Cardiac septum (tissue), 1 donor: ENCODE measurements at places on chromosomes 2 and 18. TPM values are rescaled to one million over a fixed set of nuclear protein-coding genes. Genes with fewer than 3 reads are reported as not detected.

- no peak for DNase-seq
Observed at GRCh38 chr2:47119001-47119400, 36.1 kb downstream of the STPG4 start.

- peak; percentile 69 for DNase-seq
Observed at GRCh38 chr2:97267411-97268074, 154.6 kb downstream of the ANKRD36 start.

Gene HK2
- total RNA-seq: 15.5 TPM

Gene PDE11A
- 0.54 TPM for total RNA-seq

GRCh38 chr18:79611040-79611681 lies 68.4 kb upstream of the CTDP1 start:
- peak; percentile 78 for DNase-seq

DNA sequence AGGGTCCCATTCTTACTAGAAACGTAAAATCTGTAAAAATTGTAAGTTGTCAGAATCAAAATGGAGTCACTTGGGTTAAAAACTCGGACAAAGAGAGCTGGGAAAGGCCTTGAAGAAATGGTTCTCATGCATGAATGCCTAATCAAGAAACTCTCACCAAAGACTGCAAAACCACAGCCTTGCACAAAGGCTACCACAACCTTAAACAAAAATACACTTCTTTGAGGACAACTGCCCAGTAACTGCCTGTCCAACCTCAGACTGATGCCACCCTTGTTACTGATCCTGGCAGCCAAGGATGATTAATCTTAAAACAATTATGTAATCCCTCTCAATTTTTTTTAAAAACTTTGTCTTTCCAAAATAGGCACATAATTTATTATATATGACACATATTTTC lies 299.3 kb downstream of the CCDC85A start:
- no peak for DNase-seq

DNA sequence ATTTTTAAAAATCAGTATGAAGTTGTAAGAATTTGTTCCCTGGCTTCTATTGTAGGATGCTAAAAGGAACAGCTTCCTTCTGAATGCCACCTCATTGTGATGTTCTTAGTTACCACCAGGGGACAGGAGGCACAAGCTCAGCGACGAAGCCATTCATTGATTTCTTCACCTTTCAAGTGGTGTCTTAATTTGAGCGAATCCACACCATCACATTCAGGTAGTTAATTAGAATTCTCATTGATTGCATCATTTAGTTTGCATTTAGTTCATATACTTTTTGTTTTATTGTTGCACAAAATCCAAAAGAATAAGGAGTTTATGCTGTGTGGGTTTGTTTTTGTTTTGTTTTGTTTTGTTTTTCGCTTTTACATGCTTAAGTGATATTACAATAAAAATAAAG lies 23.1 kb downstream of the CYP27C1 start:
- no peak for DNase-seq

DNA sequence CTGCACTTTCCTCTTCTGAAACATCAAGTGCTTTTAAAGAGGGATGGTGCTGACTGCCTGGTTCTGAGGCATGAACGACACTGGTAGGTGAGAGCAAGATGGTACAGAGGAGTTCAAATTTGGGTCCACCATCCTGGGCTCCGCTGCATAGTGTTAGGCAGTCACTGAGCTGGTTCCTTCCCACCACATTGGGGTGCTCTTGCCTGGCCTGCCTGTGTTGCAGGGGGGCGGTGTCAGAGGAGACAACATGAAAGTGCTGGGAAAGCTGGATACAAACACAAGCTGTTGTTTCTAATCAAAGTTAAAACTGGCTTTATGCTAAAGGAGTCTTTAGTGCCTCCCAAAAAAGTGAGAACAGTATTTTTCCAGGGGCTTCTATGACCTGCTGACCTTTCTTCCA lies 258.1 kb downstream of the GBX2 start:
- no peak for DNase-seq

- no peak for DNase-seq
Observed at GRCh38 chr2:23464905-23465537, 80.0 kb downstream of the KLHL29 start.

DNA sequence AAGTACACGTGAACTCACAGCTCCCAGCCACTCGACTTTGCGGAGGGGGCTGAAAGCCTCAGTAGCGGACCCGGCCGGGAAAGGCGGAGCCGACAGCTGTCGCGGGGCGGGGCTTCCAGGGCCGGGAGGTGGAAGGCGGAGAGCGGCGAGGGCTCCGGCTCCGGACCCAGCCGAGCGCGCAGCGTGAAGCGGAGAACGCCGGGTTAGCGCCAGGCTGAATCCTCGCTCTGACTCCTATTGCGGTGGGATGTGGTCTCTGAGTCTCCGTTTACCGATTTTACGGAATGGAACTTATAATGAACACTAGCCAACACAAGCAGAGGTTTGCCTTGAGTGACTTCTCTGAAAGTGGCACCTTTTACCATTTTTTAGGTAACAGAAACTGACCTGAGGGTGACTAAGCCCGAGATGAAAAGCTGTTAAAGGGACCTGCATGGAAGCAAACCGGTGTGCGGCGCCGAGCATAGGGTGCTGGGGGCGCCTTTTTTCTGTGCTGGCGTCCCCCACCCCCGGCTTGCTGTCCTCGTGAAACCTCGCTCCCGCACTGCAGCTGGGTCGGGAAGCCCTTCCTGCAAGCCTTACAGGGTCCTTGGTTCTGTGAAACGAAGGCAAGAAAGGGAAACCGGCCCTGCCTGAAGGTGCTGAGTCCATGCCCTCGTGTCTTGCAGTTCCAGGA lies 72.9 kb downstream of the EN1 start:
- DNase-seq: no peak

- no peak for DNase-seq
Observed at GRCh38 chr2:133163111-133163510, 405.2 kb downstream of the NCKAP5 start.

Gene ABCG5
- total RNA-seq: not detected

GRCh38 chr2:103135679-103136078 lies 373.8 kb downstream of the TMEM182 start:
- DNase-seq: no peak

DNA sequence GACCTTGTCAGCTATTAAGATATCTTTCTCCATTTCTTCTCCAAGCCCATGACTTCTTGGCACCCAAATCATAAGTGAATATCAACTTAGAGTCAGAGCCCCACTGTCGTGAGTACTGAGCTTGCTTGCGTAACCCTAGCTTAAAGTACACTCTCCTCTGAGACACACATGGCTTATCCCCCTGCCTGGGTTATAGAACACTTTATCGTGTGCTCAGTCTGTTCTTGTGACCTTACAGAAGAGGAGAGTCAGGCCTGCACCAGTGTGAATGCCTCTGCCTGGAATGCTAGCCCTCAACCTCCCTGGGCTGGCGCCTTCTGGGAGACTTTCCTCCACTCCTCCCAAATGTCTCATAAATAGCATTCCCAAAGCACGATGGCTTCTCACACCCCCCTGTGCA lies 79.3 kb downstream of the CEP192 start:
- no peak for DNase-seq

DNA sequence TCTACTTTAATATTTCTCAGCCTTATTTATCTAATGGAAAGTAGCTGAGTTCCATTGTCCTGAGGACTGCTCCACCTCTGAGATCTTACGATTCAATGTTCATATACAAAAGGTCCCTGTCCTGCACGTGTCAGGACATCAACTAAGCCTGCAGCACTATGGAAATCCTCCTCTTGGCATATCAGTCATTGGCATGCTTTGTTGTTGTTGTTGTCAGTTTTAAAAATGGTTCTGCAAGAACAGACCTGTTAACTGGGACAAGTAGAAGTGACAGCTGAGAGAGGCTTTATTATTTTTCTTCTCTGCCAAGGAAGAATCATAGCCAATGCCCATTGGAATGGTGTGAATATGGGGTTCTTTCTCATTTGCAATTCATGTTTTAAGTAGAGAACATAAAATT lies 450.1 kb upstream of the PKDCC start:
- DNase-seq: no peak

DNA sequence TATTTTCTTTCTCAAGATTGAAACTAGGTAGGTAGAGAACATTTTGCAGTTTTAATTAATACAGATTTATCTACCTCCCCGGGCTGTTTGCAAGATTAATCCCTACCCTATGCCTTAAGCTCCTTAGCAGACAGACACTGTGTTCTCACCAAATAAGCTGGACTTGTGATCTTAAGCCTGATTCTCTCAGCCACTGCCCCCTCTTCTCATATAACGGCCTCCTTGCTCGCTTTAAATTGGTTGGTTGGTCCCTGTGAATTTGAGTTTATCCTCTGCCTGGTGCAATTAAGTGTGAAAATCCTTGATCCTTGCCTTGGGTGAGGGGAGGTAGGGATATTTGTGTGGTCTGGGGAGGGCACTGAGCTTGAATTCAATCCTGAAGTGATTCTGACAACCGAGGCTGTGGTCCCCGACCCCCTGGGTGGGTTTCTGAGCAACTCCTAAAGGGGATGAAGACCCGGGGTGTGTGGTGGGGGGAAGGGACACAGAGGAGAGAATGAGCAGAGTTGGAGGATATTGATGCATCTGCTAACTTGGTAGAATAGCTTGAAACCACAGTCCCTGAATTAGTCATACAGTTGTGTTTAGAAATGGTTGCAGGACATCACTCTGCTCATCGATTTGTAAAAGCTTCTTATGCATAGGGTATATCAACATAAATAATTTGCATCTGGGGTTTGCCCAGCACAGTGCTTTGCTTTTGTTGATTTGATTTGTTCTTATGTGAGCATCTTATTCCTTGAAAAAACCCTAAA lies 36.9 kb upstream of the NCKAP5 start:
- no peak for DNase-seq

DNA sequence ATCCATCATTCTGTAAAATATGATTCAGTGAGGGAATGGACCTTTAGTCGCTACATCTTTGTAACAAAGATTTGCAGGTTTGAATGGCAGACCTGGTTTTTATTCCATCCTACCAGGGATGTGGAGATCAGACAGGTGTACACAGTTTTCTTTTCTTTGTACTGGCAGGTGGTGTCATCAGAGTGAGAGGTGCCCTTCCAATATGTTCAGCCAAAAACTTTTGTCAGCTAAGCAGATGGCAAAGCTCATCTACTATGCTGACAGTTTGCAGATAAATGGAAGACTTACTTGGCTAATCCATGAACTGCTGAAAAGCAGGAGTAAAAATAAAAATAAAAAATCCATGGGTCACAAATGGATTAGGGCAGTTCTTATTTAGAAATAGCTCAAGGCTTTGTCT lies 185.5 kb upstream of the DOK6 start:
- DNase-seq: no peak

GRCh38 chr2:217636578-217636977 lies 366.2 kb downstream of the TNS1 start:
- DNase-seq: no peak

GRCh38 chr18:47928466-47928865 lies 2.0 kb downstream of the SMAD2 start:
- no peak for DNase-seq

DNA sequence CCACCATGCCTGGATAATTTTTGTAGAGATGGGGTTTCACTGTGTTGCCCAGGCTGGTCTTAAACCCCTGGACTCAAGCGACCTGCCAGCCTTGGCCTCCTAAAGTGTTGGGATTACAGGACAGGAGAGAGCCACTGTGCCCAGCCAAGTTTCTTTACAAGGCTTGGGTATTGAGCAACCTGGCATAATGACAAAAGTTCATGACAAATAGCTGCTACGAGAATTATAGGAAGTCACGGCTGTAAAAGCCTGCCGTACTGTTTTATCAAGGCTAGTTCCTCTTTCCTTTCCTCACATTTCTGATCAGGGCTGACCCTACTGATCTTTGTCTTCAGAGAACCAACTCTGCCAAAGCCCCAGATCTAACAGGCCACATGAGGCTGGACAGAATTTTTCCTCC lies 490.4 kb upstream of the SPRED2 start:
- no peak for DNase-seq

Gene GEN1
- total RNA-seq: 2.7 TPM

DNA sequence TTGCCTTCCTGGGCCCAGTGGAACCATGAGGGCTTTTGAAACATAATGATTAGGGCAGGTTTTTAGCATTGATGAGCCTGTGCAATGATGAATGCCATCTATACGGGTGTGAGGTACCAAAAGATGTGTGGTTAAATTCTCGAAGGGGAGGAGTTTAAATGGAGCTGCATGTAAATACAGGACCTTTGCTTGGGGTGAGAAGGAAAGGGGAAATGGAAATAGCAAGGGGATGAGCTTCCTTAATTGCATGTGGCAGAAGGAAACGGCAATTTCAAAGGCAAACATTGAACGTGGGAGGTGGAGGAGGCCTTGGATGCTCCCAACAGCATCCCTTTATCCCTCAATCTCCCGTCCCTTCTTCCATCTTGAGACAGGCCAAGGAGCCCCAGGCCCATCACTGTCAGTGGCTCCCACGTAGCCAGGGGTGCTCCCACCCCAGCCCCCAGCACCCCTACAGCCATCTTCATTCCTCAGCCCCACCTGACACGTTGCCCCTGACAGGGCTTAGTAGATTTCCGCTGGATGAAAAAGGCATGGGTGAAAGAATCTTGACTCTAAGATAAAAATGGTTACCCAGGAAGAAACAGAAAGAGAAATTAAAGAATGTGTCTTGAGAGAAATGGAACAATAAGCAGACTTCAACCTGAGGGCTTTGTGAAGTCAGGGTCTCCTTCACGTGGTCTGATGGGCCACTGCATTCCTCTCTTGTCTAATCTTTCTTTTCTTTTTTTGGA lies 32.5 kb downstream of the INPP5D start:
- DNase-seq: no peak

DNA sequence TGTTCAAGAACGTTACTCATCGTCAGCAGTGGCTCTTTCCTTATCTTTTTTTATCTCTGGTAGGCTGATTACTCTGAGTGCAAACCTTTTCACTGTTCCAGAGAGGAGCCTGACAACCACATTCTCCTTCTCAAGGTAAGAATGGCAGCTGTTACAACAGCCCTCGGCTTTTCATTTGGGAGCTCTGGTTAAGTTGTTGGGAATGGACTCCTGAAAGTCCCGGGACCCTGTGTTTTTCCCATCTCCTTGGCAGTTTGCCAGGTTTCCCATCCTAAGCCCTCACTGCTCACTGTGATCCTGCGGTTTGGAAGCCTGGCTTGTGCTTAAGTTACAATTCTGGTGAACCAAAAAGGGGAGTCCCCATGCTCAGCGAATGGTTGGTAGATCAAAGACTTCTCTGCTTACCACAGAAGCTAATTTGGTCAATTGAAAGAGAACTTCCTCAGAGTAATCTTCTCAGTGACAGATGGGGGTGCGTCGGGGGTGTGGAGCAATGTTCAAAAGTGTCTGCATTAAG lies 122.3 kb downstream of the LYPD6B start:
- no peak for DNase-seq
